ENCODE measurements at places on chromosomes 11 and 22.

DNA sequence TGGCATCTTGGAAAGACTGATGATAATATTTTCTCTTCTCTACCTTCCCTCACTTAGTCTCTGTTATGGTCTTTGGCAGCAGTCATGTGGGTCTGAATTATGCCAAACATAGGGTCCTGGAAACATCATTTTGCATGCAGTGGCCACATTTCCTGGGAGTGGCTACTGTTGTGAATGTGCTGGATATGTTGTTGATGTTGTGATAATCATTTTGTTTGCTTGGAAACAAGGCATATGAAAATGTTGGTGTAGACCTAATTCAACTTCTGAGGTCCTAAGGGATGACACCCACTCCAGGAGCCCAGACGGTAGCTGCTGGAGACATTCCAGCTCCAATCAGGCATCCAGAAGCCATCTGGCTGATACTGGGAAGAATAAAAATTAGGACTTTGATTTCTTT, 109.7 kb downstream of the DCDC1 start:
- no peak for DNase-seq

GRCh38 chr11:118247041-118247440, 5.1 kb downstream of the MPZL3 start:
- no peak for DNase-seq

DNA sequence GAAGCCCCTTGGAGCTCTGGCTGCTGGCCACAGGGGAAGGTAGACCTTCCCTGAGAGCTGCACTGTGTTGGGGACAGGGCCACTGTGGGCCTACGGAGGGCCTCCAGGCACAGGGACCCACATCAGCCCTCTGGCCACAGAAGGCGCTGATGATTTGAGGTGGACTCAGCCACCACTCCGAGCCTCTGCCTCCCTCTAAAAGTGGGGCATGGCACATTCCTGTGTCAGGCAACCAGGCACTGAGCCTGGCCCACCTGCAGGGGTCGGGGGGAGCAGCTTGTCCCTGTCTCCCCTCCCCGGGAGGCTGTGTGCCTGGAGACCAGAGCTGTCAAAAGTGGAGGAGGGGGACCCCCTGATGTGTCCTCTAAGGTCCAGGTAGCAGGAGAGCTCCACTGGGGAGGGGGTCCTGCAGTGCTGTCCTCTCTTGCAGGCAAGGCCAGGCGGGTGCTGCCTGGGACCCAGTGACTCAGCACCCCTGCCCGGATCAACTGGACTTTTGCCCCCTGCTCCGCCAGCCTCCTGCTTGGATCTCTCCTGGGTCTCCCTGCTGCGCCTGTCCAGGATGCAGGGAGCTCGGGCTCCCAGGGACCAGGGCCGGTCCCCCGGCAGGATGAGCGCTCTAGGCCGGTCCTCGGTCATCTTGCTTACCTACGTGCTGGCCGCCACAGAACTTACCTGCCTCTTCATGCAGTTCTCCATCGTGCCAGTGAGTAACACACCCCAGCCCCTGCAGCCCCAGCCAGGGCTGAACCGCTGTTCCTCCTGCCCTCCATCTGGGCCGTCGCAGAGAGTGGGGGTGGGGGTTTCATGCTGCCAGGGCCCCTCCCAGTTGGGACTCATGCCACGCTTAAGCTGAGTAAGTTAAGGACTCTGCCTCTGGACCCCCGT, 17.5 kb upstream of the CDKN1C start:
- DNase-seq = no peak

- no peak for DNase-seq
Observed at GRCh38 chr11:29019960-29020683, 911.9 kb downstream of the METTL15 start.

- no peak for DNase-seq
Observed at GRCh38 chr11:70661761-70662501, 263.6 kb downstream of the CTTN start.

All from NCI-H1092 (cell line).